Activated CD4-positive, alpha-beta T cell treated with anti-CD3 and anti-CD28 coated beads for 4 hours (primary cell): ENCODE measurements at places on chromosomes 3 and 15.

GRCh38 chr15:27084844-27085243 lies 113.9 kb downstream of the GABRG3 start:
- no peak for DNase-seq

DNA sequence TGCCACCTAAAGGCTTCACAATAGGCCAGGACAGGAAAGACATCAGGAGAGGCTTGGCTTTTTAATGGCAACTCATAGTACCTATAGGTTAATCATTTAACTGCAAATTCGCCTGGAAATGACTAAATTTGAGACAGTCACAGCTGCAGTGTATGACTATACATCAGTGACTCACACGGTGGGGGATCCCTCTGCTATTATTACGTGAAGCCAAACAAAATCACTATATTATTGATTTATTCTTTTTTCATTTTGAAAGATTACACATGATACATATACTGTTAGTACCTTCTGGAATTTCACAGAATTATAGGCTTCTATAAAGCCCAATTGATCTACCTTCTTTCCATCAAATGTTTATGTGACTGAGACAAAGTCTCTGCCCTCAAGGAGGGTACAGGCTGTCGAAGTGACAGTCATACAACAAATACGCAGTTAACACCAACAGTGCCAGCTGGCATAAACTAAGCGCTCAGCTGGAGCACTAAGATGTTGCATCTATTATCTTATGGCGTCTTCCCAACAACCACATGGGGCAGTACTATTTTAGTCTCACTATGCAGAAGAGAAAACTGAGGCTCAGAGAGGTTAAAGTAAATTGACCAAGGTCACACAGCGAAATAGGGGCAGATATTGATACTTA lies 82.0 kb upstream of the LMOD3 start:
- peak; percentile 27 for DNase-seq

DNA sequence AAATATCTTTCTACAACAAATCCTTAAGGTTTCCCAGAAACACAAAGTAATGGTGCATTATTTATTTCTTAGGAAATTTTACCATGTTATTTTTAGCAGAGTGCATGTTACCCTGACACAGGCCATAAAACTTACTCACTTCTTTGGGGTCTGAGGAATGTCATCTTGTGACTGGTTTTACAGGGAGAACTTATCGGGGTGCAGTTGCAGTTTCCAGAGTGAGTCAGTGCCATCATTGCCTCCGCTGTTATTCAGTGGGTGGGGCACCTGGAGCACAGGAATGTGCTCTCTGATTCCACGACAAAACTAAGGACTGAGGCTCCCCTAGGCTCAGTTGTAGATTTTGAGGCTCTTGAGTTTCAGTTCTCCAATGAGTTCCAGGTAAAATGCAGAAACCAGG lies 11.1 kb upstream of the GREM1 start:
- no peak for DNase-seq

DNA sequence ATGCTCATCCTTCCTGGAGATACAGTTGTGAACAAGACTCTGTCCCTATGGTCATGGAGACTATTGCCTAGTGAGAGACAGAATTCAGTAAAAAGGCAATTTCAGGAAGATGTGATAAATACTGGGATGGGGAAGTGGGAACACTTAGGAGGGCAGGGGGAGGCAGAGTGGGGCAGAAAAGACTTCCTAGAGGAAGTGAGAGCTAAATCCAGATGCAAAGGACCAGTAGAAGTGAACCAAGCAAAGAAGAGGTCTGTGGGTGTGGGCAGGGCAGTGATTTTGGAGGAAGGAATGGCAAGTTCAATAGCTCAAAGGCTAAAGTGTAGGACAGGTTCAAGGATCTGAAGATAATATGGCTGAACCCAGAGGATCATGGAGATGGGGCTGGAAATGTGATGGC lies 68.9 kb downstream of the CD200R1L start:
- DNase-seq, result no peak
